ENCODE measurements at places on chromosomes 4 and X. TPM values are rescaled to one million over a fixed set of nuclear protein-coding genes. Genes with fewer than 3 reads are reported as not detected.

Gene P2RY10
- not detected for total RNA-seq

Gene HNRNPDL
- 273 TPM for total RNA-seq

Gene SMARCA1
- 49.6 TPM for total RNA-seq

Gene TMPRSS11B
- not detected for total RNA-seq

Gene DSPP
- total RNA-seq, result not detected

Gene XIAP
- total RNA-seq, result 34.5 TPM

Gene VCX3A
- total RNA-seq, result not detected

Gene TEX13D
- total RNA-seq, result not detected

Gene ITIH6
- not detected for total RNA-seq

Gene VCX2
- not detected for total RNA-seq

Gene NXF2
- total RNA-seq, result not detected

Gene GJB1
- 0.08 TPM for total RNA-seq

Gene MAPK10
- 0.45 TPM for total RNA-seq

Gene MAGEA12
- total RNA-seq, result 0.16 TPM

Gene NUDT9
- total RNA-seq, result 24.8 TPM

Gene AMTN
- total RNA-seq, result not detected

Gene DHRSX
- 38.2 TPM for total RNA-seq

Data from A549 treated with DMSO at 1 μM for 4 hours (cell line).